ENCODE measurements at places on chromosomes 16 and 17.

DNA sequence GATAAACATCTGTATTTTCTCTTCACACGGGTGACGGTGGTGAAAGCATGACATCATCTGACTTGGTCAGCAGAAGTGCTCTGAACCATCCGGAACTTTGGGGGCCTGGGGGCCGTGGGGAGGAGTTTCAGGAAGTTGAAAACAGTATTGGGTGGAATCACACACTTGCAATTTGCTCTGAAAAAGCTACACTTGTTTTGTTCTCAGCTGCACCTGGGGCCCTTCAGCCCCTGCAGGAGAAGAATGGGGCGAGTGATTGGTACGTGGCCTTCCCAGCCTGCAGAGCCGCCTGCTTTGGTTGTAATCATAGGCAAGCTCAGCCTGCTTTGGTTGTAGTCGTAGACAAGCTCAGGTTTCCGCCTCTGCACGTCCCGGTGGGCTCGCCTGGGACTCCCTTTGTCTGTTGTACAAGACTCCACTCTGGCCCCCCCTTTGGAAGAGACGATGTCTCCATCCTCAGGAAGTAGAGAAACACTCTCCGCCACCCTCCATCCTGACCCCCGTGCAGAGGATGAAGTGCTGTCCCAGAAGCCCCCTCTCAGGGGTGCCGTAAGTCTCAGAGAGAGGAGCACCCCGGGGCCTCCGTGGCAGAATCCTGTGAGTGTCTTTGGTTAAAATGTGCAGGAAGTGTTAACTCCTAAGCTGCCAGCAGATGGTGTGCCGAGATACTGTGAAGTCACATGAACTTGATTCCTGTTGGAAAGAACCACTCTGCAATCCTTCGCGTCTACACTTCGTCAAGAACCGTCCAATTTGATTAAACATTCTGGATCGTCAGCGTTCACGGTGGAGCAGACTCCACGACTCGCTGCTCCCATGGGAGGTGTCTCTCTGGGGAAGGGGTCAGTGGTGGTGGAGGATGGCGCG lies 5.4 kb downstream of the BANP start:
- no peak for DNase-seq

- no peak for DNase-seq
Measured at GRCh38 chr17:63447471-63448009, 1.4 kb upstream of the CYB561 start.

GRCh38 chr16:23469814-23470213 lies 16.8 kb upstream of the COG7 start:
- DNase-seq, result peak; percentile 32

DNA sequence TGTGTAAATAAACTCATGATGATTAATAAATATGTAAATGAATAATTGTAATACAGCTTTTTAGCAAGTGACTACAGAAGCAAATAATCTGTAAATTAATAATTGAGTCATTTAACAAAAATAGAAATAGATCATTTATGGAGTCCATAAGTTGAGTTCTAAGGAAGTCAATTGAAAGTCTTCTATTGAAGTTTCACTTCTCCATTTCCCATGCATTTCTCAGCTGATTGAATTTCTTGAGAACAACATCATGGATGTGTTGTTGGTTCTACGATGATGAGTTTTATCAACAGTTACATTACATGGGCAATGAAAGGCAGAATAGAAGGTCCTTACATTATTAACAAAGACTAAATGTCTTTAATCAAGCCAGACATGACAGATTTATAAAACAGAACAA lies 290.4 kb downstream of the MAP2K6 start:
- DNase-seq, result no peak

DNA sequence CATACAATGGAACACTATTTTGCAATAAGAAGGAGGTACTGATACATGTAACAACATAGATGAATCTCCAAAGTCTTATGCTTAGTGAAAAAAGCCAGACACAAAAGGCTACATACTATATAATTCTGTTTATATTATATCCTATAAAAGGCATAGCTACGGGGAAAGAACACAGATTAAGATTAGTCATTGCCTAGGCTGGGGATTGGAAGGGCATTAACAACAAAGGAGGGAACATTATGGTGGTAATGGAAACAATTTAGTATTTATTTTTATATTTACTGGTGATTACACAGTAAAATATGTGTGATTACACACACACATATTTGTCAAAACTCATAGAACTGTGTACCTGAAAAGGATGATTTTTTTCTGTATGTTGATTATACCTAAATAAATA lies 278.1 kb downstream of the ZFHX3 start:
- no peak for DNase-seq

DNA sequence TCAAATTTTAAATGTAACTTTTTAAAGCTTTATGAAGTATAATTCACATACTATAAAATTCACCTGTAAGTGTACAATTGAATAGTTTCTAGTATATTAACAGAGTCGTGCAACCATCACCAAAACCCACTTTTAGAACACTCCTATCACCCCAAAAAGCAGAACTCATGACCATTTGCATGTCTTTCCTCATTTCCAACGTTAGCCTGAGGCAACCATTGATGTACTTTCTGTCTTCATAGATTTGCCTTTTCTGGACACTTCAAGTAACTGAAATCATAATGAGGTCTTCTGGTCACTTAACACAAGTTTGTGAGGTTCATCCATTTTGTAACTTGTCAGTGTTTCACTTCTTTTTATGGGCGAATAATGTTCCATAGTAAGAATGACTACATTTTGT lies 33.2 kb downstream of the METTL16 start:
- DNase-seq, result no peak

DNA sequence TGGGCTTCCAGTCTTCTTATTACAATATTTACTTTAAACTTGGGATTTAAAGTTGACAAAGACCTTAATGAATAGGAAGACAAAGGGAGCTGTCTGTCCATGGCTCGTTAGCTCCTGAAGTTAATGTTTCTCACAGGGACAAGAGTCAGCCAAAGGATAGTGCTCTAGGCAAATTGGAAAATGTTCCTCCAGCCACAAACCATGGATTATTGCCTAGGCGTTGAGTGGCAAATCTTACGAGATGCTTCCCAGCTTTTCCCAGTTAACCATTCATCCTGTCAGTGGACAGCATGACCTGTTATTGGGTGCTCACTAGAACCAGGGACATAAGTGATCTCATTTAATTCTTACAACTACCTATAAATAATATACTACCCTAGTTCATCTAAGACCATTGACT lies 3.6 kb downstream of the TEX2 start:
- no peak for DNase-seq

Data from NCI-H774 (cell line).